Activated CD8-positive, alpha-beta memory T cell treated with anti-CD3 and anti-CD28 coated beads for 48 hours (primary cell): ENCODE measurements at places on chromosomes 1 and 21.

- no peak for DNase-seq
Observed at GRCh38 chr1:61515096-61515495, 209.8 kb downstream of the TM2D1 start.

DNA sequence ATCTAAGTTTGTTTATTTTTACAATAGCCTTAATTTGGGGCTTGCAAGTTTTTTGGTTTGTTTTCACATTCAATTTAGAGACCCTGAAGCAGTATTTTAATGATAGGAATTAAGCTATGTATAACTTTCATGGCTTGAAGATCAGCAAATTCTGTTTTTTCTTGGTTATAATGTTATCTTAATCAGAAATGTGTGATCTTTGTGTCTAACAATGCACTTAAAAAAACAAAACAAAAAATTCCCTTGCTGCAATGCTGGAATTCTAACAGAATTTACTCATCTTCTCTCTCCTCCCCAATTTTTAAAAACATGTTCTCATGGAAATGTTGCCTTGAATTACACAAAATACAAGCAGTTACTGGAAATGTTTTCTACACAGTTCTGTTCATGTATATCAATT lies 113.1 kb downstream of the OLFML2B start:
- DNase-seq = no peak

GRCh38 chr1:58220836-58221472 lies 325.6 kb downstream of the OMA1 start:
- no peak for DNase-seq

GRCh38 chr21:42315296-42315891 lies at the start of gene TFF3:
TFF3 (minus strand) TSS chr21:42315409; CDS start chr21:42315374, 35 bp downstream.
- DNase-seq = no peak

DNA sequence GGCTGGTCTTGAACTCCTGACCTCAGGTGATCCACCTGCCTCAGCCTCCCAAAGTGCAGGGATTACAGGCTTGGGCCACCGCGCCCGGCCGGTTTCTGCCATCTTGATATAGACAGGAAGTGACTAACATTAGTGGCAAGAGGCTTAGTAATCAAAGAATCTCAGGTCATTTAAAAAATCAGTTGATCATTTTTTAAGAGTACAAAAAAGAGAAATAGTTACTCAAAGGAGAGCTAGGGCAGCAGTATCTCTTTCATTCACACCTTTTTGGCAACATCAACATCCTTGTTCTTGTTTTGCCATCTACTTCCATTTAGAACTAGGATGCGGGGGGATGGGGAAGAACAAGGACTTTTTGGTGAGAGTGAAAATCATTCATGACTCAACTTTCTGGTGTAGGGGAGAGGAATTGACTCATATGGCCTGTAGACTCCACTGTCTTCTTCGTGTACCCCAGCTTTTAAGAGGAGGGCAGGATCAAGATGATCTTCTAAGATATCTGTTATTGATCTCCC lies 8.8 kb downstream of the FCRLB start:
- DNase-seq = peak; percentile 34

GRCh38 chr1:211068976-211069375 lies 65.0 kb downstream of the KCNH1 start:
- no peak for DNase-seq

DNA sequence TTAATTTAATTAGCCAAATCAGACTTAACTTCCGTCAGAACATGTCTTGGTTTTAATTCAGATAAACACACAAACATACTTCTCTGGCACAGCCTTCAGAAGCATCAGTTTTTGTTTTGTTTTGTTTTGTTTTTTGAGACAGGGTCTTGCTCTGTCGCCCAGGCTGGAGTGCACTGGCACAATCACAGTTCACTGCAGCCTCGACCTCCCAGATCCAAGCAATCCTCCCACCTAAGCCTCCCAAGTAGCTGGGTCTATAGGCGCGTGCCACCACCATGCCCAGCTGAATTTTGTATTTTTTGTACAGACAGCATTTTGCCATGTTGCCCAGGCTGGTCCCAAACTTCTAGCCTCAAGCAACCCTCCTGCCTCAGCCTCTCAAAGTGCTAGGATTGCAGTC lies 34.7 kb downstream of the MDM4 start:
- DNase-seq = no peak

GRCh38 chr1:102262994-102263393 lies 266.3 kb upstream of the OLFM3 start:
- DNase-seq = no peak

DNA sequence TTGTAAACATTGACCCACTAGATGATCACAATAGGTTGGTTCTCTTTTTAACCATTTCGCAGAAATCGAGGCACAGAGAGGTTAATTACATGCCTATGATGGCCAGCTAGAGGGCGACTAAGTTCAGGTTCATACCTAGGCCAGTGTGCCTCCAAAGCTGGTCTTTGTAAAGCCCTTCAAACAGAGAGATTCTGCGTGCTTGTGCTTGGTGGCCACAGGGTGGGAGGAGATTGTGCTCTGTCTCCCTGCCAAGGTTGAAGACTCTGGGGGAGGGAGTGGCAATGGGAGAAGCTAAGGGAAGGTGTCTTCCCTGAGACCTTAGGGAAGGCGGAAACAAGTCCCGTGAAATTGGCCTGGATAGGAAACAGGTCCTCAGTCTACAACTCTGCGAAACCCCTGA lies 59.1 kb upstream of the RBM15 start:
- no peak for DNase-seq

- DNase-seq = no peak
Observed at GRCh38 chr1:184507604-184508280, 120.9 kb downstream of the C1orf21 start.

DNA sequence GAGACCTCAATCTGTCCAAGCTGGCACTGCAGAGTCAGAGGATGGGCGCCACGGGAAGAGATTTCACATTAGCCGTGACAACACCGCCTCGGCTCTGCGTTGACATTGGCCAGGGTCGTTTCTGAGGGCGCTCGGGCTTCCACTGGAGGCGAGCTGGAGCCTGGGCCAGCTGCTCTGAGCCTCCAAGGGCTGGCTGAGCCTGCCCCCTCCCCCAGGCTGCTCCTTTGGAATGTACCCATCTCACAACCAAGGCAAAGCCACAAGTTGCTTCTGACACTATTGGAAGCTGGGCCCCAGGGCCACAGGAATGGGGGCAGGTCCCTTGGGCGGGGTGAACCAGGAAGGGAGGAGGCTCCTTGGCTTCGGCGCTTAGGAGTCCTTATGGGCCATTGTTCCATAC lies 12.7 kb downstream of the GPR3 start:
- no peak for DNase-seq

- DNase-seq = no peak
Observed at GRCh38 chr1:198904321-198904720, 265.5 kb downstream of the PTPRC start.

GRCh38 chr1:119084798-119085197 lies 55.7 kb downstream of the WARS2 start:
- DNase-seq = no peak

DNA sequence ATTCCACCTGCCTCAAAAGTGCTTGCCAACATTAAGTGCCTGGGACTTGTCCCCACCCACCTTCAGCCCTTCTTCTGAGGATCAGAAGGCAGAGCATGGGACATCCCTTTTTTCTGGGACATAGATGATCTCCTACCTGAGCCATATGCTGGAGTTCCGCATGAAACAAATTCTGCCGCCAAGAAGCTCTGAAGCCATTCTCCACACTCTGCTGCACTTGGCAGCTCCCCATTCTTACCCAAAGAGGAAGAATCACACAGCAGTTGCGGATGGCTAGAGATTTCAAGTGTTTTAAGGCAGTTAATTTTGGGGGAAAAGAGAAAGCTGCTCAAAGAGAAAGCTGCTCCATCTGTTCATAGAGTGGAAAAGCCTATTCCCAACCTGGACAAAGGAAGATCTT lies 197.3 kb upstream of the COA6 start:
- DNase-seq = no peak

DNA sequence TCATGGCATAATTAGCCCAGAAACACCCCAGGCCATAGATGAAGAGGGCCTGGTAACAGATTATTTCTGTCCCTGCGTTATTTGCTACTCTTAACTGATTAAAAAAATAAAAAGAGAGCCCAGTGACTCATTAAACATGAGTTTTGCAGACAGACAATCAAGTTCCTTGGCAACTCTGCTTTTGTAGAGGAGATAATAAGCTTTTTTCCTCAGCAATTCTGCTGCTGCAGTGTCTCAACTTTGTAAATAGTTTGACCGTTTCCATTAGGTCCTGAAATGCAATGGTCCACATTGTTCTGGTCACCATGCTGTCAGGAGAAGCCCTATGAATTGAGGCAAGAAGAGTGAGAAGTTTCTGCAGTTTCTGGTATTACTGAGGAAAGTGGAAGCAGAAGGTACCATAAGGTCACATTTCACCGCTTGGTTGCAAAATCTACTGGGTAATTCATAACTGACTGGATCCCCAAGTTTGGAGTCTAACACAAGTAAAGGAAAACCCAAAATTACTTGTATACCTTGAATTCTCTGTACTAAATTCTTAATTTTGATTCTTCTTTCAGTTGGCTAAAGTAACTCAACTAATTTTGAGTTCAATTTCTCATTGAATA lies 139.5 kb downstream of the ZZZ3 start:
- DNase-seq = no peak

- no peak for DNase-seq
Observed at GRCh38 chr1:51308636-51309035, 21.7 kb downstream of the TTC39A start.

- DNase-seq = no peak
Observed at GRCh38 chr1:55362558-55362957, 147.4 kb upstream of the USP24 start.

- no peak for DNase-seq
Observed at GRCh38 chr21:16838331-16838730, 674.5 kb upstream of the CXADR start.

- DNase-seq = no peak
Observed at GRCh38 chr1:155037043-155037442, 3.4 kb downstream of the DCST1 start.

DNA sequence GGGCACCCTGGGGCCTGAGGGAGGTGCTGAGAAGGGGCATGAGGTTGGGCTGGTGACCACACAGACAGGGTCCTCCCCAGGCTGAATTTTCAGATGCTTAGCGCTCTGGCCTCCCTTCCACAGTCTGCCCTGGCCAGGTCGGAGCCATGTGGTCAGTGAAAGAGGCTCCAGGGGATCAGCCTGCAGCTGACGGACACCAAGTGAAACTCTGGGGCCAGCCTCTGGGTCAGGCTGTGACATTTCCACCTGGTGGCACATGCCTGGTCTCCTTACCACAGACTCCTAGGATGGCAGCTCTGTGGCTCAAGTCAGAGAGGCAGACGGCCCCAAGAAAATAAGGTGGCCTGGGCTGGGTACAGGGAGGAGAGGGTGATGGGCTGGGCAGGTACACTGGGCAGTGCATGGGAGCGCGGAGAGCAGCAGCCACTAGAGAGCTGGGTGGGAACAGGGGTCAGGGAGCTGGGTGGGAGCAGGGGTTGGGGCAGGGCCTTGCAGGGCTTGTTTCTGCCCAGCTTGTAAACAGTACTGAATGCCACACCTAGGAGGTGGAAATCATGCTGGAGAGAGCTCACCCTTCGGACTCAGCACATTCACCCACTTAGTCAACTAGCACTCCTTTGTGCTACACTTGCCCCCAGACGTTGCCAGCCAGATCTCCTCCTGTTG lies 20.7 kb upstream of the ADARB1 start:
- no peak for DNase-seq

DNA sequence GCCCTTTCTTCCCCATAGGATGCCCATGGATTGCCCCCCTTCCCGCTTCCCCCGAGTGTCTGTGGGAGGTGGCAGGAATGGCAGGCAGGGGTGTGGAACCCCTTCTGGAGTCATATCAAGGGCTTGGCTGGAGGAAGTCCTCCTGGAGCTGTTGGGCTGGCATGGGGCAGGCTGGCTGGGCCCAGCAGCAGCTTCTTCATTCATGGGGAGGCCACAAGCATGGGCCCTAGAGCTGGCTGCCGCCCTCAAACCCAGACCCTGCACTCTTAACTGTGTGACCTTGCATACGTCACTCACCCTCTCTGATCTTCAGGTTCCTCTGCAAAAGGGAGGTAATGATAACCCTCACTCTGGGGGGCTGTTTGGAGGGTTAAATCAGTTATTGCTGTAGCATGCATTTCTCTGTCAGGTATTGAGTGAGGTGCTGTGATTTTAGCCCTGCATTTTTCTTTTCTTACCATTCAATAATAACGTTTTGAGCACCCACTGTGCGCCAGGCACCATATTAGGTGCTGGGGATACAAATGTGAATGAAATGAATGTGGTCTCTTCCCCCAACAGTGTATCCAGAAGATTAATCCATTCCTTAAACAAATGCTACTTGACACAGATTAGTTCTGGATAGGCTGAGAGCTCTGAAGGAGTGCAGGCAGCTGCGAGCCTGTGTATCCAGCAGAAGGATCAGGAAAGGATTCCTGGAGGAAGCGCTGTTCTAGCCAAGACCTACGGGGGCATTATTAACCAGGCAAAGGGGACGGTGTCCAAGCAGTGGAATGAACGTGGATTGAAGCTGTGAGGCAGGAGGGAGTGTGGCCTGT lies 9.3 kb downstream of the PCSK9 start:
- DNase-seq = no peak

DNA sequence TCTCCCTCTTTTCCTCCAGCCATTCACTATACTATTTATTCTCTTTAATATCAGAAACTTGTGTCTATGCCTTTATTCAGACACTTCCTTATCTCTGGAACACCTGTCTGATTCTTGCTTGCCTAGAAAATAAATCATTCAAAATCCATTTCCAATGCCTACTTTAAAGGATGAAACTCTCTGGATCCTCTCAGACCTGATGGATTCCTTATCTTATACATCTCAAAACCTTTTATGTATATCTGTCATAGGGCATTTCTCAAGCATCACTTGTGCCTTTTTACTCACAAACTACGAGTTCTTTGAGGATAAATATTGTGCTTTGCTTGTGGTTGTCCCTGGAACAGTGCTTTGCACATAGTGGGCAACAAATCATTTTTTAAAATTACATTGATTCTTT lies 3.8 kb upstream of the ATP6V1G3 start:
- DNase-seq = no peak

GRCh38 chr1:209786146-209786545 lies 1.8 kb upstream of the C1orf74 start:
- DNase-seq = no peak

GRCh38 chr1:30511563-30511962 lies 211.8 kb downstream of the MATN1 start:
- no peak for DNase-seq
